ENCODE measurements at places on chromosomes 2 and 18.

GRCh38 chr2:206990360-206990759 is 51.0 kb downstream of the CPO start:
- DNase-seq: no peak

DNA sequence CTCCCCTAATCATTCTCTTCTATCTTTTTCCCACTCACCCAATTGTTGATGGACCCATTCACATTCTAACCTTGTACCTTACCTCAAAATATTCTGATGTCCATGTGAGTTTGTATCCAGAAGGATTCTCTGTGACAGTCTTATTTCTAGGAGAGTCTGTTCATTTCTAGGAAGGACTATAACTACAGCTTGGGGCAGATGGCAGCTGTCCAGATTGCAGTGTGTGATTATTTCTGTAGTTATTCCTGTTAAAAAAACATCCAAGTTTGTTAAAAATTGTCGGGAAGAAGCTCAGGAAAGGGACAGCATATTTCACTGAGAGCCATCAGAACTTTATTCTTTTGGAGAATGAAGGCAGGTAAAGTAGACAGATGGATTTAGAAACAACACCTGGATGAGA is 142.6 kb downstream of the RAPGEF4 start:
- no peak for DNase-seq

DNA sequence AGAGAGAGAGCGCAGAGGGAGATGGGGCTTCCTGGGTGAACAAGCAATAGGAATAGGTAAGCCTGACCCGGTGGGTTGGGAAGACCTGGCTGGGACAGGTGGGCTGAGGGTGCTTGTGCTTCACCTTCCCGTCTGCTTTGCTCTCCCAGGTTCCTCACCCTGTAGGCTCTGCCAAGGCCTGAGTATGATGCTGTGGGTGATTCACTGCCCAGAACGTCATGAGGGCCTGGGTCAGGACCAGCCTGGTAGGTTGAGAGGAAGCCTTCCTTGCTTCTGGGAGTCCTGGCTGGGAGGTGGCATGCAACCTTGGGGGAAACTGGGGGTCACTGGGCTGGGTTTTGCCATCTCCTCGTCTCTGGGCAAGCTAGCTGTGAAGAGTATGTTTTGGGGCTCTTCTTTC is 220.2 kb upstream of the APCDD1 start:
- no peak for DNase-seq

DNA sequence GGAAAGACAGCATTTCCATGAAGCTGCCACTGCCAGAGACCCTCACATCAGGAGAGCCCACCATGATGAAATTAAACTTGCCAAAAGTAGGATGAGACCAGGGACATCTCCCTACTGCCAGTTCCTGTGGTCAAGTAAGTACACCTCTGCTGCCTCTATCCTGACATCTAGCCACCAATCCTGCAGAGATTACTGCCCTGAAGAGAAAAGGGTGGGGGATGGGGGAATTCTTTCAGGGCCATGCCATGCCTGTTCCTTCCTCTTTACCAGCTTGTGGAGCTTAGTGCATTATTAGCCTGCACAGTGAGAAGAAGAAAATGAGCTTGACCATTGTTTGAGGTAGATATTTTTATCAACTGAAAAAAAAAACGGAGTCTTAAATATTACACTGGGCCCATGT is 397.2 kb upstream of the CDH2 start:
- DNase-seq: no peak

DNA sequence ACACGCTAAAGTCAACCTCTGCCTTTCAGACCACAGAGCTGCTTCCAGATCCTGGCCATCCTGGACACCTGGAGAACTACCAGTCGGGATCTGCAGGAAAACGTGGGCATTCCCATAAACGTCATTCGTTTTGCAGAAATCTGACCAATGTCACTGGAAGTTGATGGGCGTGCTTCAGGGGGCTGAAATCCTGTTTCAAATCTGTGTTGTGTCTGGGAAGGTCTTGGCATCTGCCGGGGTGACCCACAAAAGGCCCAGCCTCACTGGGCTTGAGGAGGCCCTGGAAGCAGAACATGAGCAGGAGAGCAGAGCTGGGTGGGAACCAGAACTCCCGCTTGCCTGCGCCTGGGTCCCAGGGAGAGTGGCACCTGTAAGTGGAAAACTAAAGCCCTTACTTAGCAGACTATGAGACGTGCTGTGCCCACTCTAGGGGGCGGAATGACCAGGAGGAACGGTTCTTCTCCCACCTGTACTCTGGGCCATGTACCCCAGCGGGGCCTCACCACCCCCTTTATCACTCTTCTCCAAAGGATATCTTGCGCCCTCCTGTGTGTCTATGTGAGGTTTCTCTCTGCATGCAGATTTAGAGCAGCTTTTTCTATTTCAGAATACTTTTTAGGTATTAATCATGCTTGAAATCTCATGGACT is 200.9 kb downstream of the FAM210A start:
- no peak for DNase-seq

DNA sequence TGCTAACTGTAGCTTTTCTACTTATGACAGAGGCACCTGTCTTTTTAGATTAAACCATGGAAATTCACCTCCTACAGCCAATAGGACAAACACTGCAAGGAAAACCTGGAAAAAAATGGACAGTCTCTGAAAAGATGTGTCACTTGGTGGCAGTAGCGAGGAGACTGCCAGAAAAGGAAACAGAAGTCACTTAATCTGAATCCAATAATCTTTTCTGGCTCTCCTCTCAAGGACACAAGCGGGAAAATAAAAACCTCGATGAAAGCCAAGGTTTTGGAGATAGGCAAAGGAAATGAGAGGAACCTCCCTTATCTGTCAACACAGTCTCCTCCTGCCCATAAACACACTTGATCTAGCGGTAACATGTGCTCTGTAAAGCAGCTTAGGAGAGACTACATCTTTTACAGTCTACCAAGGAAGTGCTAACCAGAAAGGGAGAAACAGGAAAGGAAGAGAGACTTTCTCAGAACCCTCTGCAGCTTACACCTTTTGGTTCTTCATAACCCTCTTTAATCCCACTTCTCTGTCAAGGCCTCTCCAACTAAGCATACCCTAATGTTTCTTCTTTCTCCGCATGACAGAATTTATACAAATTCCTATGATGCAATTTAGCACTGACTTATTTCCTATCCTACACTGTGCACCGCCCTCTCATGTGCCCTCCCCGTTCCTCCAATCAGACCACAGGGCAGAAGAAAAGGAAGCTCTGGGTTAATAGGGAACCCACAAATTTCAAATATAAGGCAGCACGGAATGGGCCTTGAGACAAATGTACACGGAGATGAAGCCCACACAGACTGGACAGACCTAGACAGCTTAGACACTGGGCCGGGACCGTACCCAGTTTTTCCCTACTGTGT is 52.8 kb downstream of the CLASP1 start:
- DNase-seq: no peak

DNA sequence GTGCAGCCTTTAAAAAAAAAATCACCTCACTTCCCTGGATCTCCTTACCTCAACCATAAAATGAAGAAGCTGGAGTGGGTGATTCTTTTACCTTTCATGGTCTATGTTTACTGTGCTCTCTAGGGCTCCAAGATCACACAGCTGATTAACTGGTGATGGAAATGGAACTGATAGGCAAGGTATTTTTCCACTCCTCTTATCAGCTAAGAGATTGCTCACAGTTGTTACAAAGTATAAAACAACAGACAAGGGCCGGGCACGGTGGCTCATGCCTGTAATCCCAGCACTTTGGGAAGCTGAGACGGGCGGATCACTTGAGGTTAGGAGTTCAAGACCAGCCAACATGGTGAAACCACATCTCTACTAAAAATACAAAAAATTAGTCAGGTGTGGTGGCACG is 14.5 kb downstream of the RPS27A start:
- DNase-seq: no peak

DNA sequence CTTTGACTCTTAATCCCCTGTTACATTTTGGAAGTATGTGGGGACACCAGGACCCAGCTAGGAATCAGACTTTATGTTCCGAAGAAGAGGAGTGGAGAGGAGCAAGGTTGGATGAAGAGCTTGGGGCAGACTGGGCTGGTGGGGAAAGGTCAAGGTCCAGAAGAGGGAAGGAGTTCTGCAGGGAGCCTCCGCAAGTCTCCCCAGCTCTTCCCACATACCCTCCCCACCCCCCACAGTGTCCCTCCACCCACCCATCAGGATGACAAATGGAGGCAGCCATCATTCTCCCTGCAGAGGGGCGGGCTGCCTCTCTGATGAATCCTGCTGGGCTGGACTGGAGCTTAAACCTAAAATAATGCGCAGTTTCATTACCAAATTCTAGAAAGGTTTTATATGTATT is 77.2 kb downstream of the ACKR3 start:
- DNase-seq: no peak

DNA sequence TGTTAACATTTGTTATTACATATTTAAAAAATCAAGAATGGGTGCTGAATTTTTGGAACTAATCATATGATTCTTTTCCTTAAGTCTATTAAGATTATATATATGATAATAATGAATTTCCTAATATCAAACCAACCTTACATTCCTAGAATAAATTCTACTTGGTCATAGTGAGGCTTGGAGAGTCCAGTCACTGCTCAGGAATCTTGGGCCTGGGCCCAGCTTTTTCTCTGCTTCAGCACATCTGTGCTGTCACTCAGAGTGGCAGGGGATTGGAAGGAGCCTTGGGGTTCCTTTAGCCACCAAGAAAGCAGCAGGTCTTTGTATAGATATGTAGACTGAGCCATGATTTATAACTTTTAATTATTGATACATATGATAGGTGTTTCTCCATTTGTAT is 19.9 kb upstream of the ZAP70 start:
- no peak for DNase-seq

DNA sequence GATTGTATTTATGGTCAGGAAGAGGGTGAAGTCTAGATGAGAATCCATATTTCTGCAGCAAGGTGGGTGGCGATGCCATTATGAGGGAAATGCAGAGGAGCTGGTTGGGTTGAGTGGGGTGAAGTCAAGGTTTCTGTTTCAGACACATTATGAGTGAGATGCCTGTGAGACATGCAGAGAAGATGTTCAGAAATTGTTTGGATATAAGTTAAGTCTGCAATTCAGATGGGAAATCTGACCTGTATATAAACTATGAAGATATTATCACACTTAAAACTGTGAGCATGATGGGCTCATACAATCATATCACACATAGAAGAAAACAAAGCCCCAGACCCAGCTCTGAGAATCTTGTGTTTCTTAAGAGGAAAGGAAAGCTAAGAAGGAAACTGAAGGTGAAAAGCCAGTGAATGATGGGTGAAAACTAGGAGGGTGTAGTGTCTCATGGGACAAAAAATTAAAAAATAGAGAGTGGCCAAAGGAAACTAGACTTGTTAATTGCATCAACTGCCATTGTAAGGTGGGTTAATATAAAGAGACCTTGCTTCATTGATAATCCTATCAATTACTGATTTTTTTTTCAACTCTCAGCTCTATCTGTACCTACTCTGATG is 14.2 kb downstream of the GALNT5 start:
- DNase-seq: no peak

DNA sequence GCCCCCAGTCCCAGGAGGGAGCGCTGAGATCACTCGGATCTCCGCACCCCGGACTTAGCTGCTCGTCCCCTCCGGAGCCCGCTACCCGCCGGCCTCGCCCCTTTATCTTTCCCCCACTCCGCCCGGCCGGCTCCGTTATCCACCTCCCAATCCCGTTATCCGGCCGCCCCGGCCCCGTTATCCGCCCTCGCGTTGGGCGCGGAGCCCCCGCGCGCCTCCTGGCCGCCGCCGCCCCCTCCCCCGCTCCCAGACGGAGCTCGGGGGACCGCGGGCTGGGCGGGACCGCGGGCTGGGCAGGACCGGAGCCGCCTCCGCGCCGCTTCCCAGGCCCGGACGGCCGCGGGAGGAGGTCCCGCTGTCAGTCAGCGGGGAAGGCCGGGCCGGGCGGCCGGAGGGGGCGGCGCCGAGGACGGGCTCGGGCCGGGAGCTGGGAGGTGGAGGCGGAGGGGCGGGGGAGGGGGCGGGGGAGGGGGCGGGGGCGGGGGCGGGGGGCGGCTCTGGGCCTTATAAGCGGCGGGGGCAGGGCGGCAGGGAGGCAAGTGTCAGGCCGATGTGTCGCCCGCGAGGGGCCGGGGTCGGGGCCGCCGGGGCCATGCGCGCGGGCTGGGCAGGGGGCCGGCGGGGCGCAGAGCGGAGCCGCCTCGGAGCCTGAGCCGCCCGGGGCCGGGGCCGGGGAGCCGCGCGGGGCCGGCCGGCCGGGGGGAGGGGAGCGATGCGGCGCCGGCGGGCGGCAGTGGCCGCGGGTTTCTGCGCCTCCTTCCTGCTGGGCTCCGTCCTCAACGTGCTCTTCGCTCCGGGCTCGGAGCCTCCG is at the start of gene PKDCC:
PKDCC (plus strand) TSS at position 534 of the 811 bp plus-strand sequence; CDS start at position 713, 179 bp downstream.
- no peak for DNase-seq

DNA sequence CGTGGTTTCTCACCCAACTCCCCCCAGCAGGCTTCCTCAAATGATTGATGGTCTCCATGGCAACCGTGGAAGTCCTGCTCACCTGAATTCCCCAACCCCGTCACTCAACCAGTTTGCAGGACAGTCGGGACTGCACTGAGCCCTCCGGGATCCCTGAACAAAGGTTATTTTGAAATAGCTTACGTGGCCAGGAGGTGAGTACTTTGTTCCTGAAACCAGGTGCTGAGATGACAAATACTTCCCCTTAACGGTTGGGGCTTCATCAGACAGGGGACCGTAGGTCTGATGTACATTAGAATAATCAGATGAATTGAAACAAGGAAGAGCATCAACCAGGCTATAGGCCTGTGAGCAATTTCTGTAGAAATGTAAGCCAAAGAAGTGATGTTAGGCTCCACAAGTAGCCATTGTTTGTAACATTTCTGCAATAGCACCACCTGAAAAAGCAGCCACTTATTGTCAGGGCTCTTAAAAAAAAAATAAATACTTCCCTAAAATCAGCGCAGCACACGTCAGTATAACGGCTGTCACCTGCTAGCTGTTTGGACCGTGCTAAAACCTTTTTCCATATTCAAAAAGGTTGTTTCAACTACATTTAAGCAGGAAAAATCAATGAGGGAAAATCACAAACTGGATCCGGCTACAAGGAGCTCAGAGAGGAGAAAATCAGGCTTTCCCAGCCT is 206.4 kb upstream of the ID2 start:
- DNase-seq: peak; percentile 27

- no peak for DNase-seq
Measured at GRCh38 chr2:16005816-16006536, 65.6 kb downstream of the MYCN start.

DNA sequence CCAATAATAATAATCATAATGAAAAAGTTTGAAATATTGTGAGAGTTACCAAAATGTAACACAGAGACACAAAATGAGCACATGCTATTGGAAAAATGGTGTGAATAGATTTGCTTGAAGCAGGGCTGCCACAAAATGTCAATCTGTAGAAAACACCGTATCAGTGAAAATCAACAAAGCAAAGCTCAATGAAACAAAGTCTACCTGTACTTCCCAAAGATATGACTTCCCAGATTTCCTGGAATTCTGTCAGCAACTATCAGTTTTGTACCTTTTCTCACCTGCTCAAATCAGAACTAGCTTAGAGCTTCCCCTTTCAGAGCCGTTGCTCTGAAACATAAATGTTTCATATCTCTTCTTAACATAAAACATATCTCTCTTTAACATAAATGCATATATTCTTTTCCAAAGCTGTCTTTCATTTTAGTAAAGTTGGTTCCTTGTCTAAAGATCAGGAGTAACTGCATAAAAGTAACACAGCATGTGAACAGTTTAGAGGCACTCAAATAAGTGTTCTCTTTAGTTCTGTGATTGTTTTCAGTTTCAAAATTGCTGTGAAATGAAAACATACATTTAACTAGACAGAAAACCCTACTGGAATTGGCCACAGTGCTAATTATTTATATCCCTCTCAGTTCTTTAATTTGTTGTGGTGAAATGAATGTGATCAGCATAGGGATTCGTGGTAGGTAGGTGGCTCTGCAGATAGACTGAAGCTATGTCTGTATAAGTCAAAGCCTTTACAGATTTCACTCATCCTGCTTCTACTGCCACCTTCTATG is 262.5 kb downstream of the KCNJ3 start:
- DNase-seq: no peak

Measured in activated CD4-positive, alpha-beta T cell treated with anti-CD3 and anti-CD28 coated beads for 24 hours (primary cell).